HT1080 (cell line): ENCODE measurements at places on chromosomes 4 and X. TPM values are rescaled to one million over a fixed set of nuclear protein-coding genes. Genes with fewer than 3 reads are reported as not detected.

DNA sequence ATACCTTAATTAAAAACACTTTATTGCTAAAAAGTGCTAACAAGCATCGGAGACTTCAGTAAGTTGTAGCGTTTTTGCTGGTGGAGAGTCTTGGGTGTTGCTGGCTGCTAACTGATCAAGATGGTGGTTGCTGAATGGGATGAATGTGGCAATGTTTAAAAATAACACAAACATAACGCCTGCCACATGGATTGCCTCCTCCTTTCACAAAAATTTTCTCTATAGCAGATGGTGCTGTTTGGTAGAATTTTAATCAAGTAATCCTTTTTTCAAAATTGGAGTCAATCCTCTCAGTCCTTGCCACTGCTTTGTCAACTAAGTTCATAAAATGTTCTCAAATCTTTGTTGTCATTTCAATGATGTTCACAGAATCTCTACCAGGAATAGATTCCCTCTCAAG is 466.8 kb upstream of the TECRL start:
- no peak for DNase-seq

DNA sequence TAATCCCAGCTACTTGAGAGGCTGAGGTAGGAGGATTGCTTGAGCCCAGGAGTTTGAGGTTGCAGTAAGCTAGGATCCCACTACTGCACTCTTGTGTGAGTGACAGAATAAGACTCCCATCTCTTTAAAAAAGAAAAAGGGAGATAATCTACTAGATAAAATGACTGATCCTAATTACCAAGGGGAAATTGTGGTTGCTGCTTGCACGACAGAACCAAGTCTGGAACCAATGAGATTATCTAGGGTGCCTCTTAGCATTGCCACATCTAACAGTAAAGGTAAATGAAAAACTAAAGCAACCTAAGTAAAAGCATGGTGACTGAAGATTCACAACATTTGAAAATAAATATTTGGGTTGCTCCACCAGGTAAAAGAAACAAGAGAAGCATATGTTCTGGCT is 185.1 kb downstream of the PDHA2 start:
- DNase-seq = no peak

- DNase-seq = no peak
These were observed 43.2 kb downstream of the CDKL5 start for GRCh38 chrX:18468599-18468998.

DNA sequence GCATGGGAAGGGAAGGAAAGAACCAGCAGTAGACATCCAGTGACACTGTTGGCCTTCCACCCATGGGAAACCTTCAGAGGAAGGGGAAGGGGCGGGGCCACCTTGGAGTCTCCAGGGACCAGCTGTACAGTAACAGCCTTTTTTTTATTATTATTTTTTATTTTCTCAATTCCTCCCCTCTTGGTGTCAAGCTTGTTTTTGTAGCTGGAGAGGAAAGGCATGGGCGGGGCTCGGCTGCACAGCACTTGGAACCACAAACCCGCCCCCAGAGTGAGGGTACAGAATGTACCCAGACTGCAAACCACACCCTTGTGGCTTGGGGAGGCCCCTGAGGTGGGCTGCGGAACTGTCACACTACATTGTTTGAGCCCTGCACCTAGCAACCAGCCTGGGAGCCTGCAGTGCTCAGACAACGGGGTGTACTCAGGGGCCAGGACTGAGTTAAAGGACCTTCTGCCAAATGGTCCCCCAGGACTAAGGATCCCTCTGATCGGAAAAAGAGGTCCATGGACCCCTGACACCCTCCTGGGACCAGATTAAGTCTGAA is 45.7 kb downstream of the PRPS1 start:
- peak; percentile 41 for DNase-seq

The MUC7 gene
- not detected in 2 replicates for total RNA-seq
